ENCODE measurements at places on chromosomes 7 and 10. TPM values are rescaled to one million over a fixed set of nuclear protein-coding genes. Genes with fewer than 3 reads are reported as not detected.

PHKG1 gene
- total RNA-seq = 9.3 TPM

COMMD3 gene
- total RNA-seq = 38.9 TPM

SCIN gene
- total RNA-seq = 4.2 TPM

ANKRD30A gene
- not detected for total RNA-seq

LRIT1 gene
- not detected for total RNA-seq

MMD2 gene
- not detected for total RNA-seq

PPP1R3C gene
- 94.6 TPM for total RNA-seq

UTF1 gene
- total RNA-seq = not detected

ELN gene
- total RNA-seq = 836 TPM

ZPBP gene
- not detected for total RNA-seq

CCDC3 gene
- total RNA-seq = 166 TPM

GPR141 gene
- 1.2 TPM for total RNA-seq

SPDYE2B gene
- total RNA-seq = not detected

CARD11 gene
- total RNA-seq = 1.9 TPM

TBXAS1 gene
- total RNA-seq = 22.1 TPM

PRSS2 gene
- total RNA-seq = 12.0 TPM

CTAGE4 gene
- 4.3 TPM for total RNA-seq

GALNT17 gene
- 5.8 TPM for total RNA-seq

GRID2IP gene
- 0.16 TPM for total RNA-seq

LIPF gene
- total RNA-seq = not detected

PTN gene
- 6.4 TPM for total RNA-seq

ASB15 gene
- not detected for total RNA-seq

EPHB6 gene
- total RNA-seq = 17.7 TPM

ARHGEF5 gene
- 9.0 TPM for total RNA-seq

SH2D4B gene
- 0.27 TPM for total RNA-seq

FZD8 gene
- 28.6 TPM for total RNA-seq

USP6NL gene
- total RNA-seq = 11.3 TPM

BUD31 gene
- total RNA-seq = 57.0 TPM

Data from aorta (tissue), 5 donors.